ENCODE measurements at places on chromosomes 3 and 15.

GRCh38 chr15:35545316-35545823 lies 595 bp downstream of the DPH6 start:
- peak; percentile 50 for DNase-seq

DNA sequence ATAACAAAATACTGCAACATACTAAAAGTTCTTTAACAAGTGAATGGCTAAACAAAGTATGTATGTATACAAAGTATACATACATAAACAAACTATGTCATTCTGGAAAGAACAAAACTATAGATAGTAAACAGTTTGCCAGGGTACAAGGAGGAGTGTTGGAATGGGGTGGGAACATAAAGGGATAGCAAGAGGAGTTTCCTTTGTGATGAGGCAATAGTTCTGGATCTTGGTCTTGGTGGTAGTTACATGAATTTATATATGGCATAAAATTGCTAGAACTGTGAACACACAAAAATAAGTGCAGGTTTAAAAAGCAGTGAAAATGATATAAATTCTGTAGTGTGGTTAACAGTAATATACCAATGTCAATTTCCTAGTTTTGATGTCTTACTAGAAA lies 22.0 kb downstream of the ZNF148 start:
- DNase-seq = no peak

DNA sequence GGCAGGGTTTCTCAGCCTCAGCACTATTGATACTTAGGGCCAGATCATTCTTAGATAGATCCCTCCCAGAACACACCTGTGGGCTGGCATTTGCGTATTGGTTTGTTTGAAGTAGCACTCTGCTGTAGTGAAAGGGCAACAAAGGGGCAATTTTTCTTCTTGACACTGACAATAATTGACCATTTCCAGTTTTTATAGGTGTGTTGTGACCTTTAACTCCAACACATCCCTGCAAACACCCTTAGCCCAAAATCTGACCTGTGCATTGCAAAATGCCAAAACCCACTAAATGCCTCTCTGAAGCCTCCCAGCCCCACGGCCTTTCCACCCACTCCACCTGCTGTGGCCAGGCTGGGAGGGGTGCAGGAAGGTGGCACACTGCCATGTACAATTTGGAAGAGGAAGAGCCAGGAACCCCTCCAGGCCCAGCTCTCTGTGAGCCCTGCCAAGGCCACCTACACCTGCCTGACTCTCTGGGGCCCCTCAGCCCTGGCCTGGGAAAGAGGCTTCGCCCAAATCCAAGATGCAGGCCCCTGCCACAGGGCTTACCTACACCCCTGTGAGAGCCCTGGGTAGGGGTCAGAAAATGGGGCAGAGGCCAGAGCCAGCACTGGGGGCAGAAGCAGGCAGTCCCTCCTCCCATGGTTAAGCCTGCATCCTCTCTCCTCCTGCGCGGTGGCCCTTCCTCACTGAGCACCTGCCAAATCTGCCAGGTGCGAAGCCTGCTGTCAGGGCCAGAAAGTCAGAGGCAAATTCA lies 9.6 kb upstream of the CYP11A1 start:
- DNase-seq = no peak

GRCh38 chr3:42371776-42372175 lies 38.6 kb downstream of the LYZL4 start:
- DNase-seq = no peak

GRCh38 chr3:9248522-9249271 lies 749 bp downstream of the SRGAP3 start:
- no peak for DNase-seq

DNA sequence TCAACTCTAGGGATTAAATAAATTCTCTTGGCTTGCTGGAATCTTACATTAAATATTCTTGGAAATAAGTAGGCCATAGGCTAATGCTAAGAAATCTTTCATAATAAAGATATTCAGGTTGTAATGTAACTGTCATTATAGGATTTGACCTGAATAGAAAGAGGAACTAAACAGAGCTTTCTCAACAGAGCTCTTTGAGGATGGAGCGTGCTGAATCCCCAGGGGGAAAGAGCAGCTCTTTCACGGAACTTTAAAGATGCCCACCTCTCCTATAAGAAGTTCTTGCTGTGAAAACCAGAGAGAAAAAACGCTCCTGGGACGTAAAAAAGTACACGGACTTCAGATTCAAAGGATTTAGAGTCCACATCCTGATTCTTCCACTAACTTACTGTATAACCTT lies 77.9 kb downstream of the NTRK3 start:
- no peak for DNase-seq
